HT1080 (cell line): ENCODE measurements at places on chromosomes 3 and 15. TPM values are rescaled to one million over a fixed set of nuclear protein-coding genes. Genes with fewer than 3 reads are reported as not detected.

- DNase-seq = peak; percentile 49
Measured at GRCh38 chr3:186821429-186822387, 15.4 kb upstream of the RFC4 start.

DNA sequence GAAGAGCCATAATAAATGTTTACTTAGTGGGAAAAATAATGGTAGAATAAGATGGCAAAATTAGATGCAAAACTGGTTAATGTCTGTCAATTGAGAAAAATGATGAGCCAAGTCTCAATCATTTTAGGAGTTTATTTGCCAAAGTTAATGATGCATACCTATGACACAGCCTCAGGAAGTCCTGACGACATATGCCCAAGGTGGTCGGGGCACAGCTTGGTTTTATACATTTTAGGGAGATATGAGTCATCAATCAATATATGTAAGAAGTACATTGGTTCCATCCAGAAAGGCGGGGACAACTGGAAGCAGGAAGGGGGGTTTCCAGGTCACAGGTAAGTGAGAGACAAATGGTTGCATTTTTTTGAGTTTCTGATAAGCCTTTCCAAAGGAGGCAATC is 31.5 kb downstream of the CLEC3B start:
- DNase-seq = peak; percentile 51

- DNase-seq = no peak
Measured at GRCh38 chr3:151460228-151460627, 633 bp downstream of the IGSF10 start.

GRCh38 chr3:32004113-32004765 is 22.7 kb downstream of the ZNF860 start:
- no peak for DNase-seq

DNA sequence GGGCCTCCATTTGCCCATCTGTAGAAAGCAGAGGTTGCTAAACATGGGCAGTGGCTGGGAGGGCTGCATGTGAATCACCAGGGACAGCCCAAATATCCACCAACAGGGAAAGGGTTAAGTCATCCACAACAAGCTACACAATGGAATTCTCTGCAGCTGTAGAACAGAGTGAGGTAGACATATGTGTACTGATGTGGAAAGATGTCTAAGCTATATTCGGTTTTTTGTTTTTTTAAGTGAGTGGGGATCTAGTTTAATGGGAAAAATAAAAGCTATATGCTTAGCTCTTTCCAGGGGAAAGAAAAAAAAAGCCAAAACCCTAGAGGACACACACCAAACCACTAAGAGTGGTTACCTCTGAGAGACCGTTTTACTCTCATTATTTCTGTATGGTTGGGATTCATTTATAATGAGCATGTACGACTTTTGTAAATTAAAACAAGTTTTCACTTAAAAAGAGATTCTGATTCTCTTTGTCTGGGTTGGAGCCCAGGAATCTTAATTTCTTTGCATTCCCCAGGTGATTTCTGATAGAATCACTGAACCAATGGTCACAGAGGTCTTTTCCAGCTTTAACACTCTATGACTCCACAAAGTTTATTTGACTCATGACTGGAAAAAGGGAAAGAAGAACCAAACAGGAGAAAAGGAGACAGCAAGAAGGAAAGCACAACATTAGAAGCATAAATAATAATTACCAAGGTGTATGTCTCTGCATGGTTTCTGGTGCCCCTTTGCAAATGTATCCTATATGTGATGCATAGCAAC is 19.1 kb downstream of the CRABP1 start:
- no peak for DNase-seq

DNA sequence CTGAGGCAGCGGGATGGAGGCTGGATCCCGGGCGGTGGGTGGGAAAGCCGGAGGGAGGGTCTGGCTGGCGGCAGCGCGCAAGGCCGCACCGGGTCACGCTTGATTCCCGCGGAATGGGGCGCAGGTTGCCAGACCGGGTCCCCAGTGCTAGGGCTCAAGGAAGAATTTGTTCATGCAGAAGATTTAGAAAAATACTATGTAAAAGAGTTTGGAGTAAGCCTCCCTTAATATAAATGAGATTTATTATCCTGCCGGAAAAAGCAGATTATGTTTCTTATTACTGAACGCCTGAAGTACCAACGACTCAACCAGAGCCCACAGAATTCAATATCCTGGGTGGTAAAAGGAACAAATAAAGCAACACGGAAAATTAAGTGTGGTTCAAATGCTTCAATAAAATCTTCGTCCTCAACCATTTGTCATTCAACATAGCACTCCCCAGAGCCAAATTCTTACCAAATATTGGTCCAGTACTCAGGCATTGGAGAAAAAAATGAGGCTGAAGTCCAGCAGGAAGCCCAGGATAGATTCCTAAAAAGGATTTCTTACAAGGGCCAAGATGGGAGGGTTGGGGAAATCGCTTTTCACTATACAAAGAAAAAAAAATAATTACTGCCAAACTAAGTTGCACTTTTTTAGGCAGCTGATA is 1.2 kb upstream of the ZBTB20 start:
- DNase-seq = no peak

- DNase-seq = no peak
Measured at GRCh38 chr15:100174904-100175275, 166.9 kb downstream of the ADAMTS17 start.

DNA sequence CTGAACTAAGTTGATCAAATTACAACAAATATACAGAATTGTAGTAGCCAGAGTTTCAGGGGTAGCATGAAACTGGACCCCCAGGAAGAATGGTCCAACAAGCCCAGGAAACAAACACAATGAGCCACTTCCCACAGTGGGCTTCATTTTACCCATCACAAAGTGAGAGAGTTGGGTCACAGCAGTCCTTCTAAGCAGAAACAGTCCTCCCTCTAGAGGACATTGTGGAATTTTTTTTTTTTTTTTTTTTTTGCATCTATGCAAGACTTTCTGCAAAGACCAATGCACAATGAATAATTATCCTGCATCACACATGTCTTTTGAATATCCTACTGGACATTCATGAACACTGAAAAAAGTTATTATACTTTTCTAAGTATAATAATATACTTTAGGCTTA is 73.8 kb upstream of the ATP13A5 start:
- DNase-seq = peak; percentile 36

GRCh38 chr3:118808723-118809122 is 225.9 kb downstream of the IGSF11 start:
- DNase-seq = no peak

- DNase-seq = no peak
Measured at GRCh38 chr3:185699927-185700326, 113.8 kb downstream of the SENP2 start.

DNA sequence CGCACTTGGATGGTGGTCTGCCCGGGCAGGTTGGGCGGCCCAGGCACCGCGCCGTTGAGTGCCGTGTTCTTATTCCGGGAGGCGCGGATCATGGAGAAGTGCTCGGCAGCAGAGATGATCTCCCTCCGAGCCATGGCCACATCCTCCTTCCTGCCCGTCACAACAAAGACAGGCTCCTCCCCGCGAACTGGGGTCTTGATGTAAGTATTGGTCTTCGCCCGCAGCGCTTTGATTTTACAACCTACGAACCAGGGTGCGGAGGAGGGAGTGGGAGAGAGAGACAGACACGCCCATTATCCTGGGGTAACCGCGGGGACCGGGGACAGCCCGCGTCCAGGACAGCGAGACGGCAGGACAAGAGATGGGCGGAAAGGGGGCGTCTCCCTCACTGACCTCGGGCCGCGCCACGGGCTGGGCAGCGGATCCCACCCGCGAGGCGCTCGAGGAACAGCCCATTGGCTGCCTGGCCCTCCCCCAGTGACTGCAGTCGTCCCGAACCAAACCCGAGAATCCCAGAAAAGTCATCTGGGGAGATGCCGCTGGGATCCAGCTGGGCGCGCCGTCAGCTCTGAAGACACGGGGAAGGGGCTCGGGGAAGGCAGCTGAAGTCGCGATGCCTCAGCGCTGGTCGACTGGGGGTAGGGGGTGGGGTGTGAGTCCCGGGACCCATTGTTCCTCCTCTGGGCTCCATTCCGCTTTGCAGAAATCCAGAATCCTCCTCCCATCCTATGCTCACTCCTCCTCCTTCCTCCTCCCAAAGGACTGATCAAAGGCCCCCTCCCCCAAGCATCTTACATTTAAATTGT is 1.2 kb downstream of the MEX3B start:
- peak; percentile 31 for DNase-seq

GRCh38 chr3:185959609-185960521 is 22.1 kb upstream of the TRA2B start:
- peak; percentile 93 for DNase-seq

GRCh38 chr3:58062472-58062871 is 54.2 kb downstream of the FLNB start:
- no peak for DNase-seq

DNA sequence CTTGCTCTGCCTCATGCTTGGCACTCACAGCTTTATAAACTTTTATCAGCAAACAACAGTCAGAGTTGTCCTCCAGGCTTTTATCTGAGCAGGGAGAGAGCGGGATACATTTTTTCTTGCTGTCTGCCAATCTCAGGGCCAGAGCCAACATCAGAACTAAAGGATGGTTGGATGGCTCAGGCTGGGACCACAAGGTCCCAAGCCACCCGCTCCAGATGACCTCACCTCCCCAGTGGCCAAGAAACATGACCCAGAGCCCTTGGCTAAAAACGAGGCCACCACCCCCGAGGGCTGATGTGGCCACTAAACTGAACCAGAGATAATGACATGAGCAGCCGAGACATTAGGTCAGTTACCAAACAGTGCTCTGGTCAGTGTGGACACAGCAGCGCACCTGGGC is 18.8 kb upstream of the SPATA12 start:
- DNase-seq = no peak

DNA sequence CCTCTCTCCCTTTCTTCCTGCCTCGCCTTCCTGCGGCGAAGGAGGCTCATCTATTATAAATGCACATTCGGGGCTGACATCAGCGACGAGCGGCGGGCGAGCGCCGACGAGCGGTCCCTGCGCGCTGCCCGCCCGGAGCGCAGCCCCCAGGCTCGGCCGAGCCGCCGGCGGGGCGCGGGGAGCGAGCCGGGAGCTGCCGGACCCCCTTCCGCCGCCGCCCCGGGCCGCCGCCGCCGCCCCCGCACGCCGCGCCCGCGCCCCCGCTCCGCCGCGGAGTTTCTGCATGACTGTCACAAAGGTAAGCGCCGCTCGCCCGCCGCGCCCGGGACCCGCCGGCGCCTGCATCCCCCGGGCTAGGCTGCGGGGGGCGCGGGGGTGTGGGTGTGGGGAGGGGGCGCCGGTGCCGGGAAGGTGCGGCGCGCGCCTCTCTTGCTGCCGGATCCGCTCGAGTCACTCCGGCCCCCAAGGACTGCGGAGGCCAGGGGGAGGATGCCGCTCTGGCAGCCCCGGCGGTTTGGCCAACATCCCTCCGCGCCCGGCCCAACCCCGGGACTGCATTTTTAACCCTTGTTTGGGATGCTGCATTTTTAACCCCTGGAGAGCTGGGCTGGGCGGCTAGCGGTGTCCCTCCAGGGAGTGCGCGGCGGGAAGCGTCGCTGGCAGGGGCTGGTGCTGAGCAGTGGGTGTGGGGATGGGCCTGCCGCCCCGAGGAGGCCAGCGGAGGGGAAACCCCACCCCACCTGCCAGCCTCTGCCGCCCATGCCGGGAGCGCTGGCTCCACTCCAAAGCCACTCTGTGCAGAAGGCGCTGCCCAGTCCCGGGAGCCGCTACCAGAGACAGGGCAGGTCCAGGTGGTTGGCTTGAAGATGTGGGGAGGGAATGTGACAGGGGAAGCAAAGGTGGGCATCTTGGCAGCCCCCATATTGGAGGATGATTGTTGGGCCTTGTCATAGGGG is at the start of gene CORO2B:
TSS of gene CORO2B (plus strand) at position 14 of the 956 bp plus-strand sequence. CDS start at position 284, 270 bp downstream.
- peak; percentile 52 for DNase-seq

DNA sequence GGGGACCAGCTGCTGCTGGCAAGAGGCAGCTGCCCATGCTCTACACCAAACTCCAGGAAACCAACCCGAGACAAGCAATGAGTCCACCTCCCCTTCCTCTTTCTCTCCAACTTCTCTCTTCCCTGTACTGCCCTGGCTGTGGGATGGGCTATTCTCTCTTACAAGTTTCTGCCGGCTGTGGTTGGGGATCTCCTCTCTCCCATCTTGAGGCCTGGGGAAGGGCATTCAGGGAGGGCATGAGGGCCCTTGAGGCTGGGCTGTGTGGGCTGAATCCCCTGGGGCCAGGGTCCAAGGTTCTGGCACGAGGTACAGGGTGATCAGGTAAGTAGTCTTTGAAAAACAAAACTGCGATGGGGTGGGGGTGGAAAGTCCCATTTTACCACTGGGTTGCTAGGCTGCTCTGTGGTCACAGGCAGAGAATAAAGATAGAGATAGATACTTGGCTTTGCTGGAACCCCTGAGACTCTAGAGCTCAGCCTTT is 32.3 kb upstream of the CTSH start:
- no peak for DNase-seq

TMEM44 gene
- total RNA-seq = 16.9 TPM in 2 replicates

MYZAP gene
- total RNA-seq = 1.8 and 2.1 TPM in 2 replicates

ITIH1 gene
- total RNA-seq = not detected in 2 replicates

SAXO2 gene
- total RNA-seq = 0.35 and 0.70 TPM in 2 replicates

CPNE9 gene
- not detected in 2 replicates for total RNA-seq

ADAMTS17 gene
- total RNA-seq = 0.05 TPM in 1 of 2 replicates, not detected in the other

ZCWPW2 gene
- not detected in 2 replicates for total RNA-seq

FANCD2OS gene
- not detected in 2 replicates for total RNA-seq

SKIC8 gene
- total RNA-seq = 87.7 and 90.9 TPM in 2 replicates

CLRN1 gene
- not detected in 2 replicates for total RNA-seq
